NCI-H446 (cell line): ENCODE measurements at places on chromosomes 13 and 19.

- DNase-seq, result no peak
Observed at GRCh38 chr13:31042049-31042448, 109.6 kb downstream of the TEX26 start.

DNA sequence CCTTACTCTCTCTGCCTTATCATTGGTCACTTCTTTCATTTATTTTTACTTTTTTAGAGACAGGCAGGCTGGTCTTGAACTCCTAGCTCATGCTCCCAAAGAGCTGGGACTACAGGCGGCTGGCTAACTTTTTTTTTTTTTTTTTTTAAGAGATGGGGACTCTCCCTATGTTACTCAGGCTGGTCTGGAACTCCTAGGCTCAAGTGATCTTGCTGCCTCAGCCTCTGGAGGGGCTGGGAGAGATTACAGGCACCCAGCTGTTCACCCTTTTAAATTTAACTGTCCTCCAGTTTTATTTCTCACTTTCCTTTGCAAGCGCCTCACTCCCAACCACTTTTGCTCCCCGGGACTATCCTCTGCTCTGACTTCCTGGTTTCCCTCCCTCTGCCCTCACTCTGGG lies 5.6 kb upstream of the CLDN10 start:
- no peak for DNase-seq

DNA sequence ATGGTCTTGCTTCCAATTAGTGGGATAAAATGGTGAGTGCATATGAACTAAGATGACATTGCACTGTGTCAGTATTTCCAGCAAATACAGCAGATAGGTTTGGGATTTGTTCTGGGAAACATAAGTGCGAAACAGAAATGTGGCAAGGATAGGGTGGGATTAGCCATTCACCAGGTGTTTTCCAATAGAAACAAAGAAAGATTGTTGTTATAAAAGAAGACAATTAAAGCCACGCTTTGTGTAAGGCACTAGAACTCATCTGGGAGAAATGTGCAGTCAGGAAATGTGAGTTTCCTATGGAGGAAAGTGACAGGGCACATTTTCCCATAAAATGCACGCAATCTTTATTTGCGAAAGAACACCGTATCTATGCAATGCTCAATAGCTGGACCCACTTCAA lies 1547.8 kb downstream of the EFNB2 start:
- DNase-seq, result no peak

DNA sequence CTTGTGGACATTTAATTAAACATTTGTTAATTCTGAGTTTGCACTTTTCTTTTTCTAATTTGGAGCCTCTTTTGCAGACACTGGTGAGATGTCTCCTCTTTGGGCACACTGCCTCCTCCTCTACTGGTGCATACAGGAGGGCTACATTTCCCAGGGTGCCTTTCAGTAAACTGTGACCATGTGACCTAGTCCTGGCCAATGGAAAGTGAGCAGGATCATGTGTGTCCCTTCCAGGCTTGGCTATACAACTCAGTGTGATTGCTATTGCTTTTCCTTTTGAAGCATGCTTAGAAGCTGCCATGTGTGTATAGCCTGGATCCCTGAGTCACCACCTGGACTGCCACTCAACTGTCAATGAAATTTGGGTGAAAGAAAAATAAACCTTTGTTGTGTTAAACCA lies 4.5 kb downstream of the IZUMO2 start:
- DNase-seq, result no peak

DNA sequence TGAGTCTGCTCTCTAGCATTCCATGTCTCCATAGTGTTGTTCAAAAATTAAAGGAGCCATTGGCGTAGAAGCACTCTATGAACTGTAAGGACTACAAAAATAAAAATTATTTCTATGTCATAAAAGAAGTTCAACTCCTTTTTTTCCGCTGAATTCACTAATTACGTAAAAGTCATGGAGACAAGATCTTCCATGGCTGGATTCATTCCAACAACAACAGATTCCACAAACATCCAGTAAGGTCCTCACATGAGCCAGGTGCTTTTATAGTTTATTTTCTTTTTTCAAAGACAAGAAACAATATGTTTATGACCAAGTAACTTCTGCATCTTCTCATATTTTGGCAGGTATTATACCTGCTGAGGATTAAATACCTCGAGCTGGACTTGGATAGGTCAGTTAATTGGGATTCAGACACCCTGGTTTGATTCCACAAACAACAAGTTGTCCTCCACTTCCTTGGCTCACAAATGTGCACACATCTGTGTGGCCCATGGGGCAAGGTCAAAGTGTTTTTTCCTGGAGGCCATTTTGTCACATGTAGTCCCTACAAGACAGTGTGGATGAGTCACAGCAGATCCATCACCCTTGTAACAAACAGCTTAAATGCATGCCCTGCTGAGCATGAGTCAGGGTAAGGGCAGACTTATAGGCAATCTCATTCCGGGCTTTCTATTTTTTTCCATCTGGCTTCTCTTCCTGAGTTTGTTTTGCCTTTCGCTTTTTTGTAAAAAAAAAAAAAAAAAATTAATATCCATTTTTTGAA lies 475.6 kb downstream of the COG6 start:
- peak; percentile 69 for DNase-seq

- peak; percentile 79 for DNase-seq
Observed at GRCh38 chr13:33639626-33640080, 178.3 kb upstream of the RFC3 start.
